Activated naive CD8-positive, alpha-beta T cell treated with anti-CD3 and anti-CD28 coated beads, Interleukin-2, amount 50 U/mL, for 16 hours (primary cell): ENCODE measurements at places on chromosomes 12 and 14.

DNA sequence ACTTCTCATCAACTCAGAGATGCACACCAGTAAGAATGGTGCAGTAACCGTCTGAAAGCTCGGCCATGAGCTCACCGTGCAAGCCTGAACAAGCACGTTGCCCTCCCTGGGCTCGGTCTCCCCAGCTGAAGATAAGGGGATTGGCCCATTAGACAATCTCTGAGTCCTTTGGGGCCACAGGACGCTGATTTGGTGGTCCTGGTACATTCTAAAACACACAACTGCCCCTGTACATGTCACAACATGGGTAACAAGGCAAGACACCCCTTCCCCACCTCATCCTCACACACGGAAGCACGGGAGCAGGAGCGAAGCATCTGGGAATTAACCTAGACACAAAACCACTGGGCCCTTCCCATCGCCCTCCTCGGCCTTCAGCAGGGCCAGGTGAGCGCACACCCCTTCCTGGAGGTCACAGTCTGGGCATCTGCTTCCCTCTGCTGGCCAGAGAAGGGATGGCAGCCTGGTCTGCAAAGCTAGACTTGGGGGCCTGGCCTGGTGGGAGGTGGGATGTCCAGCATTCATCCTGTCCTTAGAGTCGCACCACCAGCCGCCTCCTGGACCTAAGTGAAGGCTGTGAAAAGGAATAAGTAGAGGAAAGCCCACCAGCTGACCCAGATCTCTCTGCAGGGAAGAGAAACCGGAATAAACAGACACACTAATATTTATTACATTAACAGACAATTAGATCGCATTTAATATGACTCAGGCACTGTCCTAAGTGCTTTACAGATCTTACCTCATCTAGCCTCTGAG is 18.9 kb upstream of the SMUG1 start:
- peak; percentile 53 for DNase-seq

GRCh38 chr14:80483331-80483730 is 272.0 kb upstream of the DIO2 start:
- DNase-seq: no peak

- no peak for DNase-seq
These were observed 117.1 kb upstream of the SLC35F4 start for GRCh38 chr14:57982804-57983634.

DNA sequence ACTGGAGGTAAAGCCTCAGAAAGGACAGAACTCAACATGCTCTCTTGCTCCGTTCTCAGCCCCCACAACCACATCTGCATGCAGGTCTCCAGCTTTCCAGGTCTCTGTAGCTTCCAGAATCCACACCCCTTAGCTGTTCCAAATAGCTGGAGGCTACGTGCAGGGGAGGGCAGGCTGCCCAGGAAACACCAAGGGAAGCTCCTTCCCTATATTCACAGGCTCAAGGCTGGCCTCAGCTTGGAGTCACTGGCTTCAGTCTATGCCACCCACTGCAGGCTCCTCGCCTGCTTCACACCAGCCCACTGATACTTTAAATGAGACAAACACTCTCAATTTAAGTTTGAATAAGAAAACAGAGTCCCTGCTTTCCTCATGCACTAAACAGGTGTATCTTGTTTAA is 73.3 kb downstream of the ASCL4 start:
- DNase-seq: no peak

DNA sequence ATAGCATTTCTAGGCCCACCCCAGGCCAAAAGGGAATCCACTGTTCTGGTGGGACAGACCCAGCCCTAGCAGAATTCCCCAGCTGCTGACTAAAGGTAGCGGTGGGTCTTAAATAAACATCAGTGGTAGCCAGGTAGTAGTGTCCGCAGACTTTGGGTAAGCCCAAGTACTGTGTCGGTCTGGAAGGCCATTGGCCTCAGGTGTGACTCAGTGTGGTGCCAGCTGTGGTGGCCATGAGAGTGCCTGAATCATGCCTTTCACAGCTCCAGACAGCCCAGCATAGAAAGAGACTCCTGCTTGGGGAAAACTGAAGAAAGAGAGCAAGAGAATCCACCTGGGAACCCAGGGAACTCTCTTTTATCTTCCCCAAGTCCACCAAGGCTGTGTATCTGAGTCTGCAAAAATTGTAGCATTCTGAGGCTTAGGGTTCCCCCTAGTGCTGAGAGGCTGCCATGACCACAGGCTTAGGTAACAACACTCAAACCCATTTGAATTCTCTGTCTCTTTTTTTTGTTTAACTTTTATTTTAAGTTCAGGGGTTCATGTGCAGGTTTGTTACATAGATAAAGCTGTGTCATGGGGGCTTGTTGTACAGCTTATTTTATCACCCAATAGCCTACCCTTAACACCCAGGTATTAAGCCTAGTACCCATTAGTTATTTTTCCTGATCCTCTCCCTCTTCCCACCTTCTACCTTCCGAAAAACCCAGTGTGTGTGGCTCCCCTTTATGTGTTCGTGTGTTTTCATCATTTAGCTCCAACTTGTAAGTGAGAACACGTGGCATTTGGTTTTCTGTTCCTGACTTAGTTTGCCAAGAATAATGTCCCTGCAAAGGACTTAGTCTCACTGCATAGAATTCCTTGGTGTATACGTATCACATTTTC is 16.7 kb upstream of the CD163L1 start:
- DNase-seq: no peak

DNA sequence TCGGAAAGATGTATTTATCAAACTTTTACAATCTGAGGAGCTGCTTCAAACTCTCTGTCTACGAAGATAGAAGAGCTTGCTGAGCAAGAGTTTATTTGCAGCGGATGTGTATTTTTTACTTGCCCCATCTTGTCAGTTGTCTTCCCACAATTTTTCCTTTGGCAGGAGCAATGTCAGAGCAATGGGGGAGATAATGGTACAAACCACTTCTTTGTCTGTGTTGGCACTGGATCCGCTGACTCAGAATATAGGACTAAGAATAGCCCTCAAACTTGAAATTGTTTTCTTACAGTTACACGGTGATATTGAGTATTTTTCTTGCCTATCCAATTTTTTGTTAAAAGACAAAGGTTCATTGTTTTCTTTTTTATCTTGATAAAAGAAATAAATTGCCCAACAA is 27.6 kb downstream of the HELB start:
- no peak for DNase-seq

DNA sequence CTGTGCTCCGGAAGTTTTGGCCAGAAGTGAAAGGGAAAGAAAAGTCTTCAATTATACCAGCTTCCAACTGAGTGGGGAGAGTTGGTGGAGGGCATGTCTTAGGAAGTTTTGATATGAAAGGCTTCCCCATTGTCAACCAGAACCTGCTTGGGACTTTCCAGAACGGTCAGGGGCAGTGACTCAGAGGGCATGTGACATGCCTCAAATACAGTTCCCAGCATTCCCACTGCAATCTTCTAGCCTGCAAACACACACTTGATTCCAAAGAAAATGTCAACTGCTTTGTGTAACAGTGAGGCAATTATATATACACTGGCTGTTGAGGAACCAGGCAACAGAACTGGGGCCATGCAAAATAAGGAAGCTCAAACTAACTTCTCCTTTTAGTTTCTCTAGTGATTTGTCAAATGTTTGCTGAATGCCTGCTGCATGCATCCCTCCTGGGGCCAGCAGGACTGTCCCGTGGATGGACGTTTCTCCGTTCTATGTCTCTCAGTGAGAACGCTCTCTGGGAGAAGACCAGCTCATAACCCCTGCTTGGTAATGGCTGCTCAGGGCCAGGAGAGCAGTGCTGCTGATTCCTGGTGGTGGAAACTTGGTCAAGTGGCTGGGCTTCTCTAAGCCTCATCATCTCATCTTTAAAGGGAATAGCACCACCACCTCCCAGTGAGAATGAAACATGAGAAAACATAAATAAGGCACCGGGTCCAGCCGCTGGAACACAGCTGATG is 18.3 kb downstream of the SLC25A47 start:
- no peak for DNase-seq
